Caco-2 (cell line): ENCODE measurements at places on chromosomes 13 and 19.

DNA sequence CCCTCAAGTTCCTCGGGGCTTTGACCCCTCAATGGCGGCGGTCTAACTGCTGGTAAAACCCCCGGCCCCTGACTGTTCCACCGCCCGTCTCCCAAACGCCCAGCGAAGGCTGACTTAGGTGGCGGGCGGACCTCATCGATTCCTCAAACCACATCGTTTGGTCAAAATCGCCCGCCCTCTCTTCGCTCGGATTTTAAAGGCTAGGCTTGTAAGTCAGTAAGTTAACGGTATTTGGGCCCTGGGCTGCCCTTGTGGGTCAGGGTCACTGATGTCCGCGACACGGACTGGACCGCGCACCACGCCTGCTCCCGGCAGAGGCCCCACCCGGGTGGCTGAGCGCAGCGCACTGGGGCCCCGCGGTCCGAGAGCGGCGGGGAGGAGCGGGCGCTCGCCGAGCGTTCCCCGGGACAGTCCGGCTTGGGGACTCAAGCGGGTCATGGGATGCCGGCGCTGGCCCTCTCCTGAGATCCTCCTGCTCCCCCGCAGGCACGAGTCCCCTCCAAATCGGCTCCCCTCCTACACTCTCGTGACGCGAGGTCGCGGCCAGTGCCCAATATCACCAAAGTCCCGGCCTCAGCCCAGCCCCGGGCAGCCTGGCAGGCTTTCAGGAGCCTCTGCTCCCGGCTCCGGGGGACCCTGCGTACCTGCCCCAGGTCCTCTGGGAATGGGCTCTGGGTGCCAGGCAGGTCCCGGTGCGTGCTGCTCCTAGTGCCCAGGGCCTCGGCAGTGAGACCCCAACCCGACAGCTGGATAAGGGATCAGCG is 1.0 kb downstream of the FLT1 start:
- H3K4me3 ChIP-seq: peak overlapping the region; percentile 49
- DNase-seq: no peak
- peaks cover 12% of the 10 kb centered on the region for H3K27me3 ChIP-seq
- no peak overlapping the region for H3K27ac ChIP-seq
- peaks cover 9% of the 10 kb centered on the region; the same call in 1 of the 2 replicates for H3K4me1 ChIP-seq

DNA sequence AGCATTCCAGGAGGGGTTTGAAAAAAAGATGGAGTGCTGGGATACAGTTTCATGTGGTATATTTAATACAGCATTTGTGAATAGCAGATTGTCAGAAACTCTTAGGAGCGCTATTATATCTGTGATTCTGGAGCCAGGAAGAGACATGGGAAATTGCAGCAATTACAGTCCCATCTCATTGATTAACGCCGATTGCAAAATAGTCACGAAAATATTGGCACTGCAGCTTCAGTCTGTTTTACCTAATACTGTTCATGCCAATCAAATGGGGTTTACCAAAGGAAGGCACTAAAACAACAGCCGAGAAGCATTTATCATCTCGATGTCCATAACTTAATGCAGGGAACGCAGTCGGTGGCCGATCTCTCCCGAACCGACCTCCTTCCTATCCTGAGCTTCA is 295.8 kb downstream of the TEX29 start:
- H3K36me3 ChIP-seq: no peaks in the 10 kb centered on the region
- no peaks in the 10 kb centered on the region for H3K4me1 ChIP-seq
- H3K27ac ChIP-seq: no peak overlapping the region
- H3K27me3 ChIP-seq: no peaks in the 10 kb centered on the region; the same call in 1 of the 2 replicates
- H3K4me3 ChIP-seq: no peak overlapping the region

DNA sequence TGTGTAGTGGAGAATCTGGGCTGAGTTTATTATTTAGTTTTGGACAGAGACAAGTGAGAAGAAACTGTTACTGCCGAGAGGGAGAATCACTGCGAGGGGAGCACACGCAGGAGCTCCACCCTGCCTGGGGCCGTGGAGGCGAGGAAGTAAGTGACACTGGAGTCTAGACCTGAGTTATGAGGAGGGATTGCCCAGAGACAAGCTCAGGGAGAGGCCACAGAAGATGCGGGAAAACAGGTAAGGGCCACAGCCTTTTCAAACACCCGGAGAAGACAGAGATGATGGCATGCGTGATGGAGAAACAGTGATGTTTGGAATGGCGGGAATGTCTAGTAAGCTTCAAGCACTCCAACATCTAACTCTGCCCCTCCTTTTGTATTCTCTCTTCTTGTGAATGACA is 84.1 kb downstream of the TNFSF11 start:
- no peak for DNase-seq
- H3K4me3 ChIP-seq: no peak overlapping the region
- no peaks in the 10 kb centered on the region for H3K4me1 ChIP-seq
- H3K27me3 ChIP-seq: no peaks in the 10 kb centered on the region
- no peak overlapping the region for H3K27ac ChIP-seq
- no peaks in the 10 kb centered on the region for H3K36me3 ChIP-seq

- H3K4me1 ChIP-seq: no peaks in the 10 kb centered on the region
- no peak for DNase-seq
- no peaks in the 10 kb centered on the region for H3K36me3 ChIP-seq
- H3K4me3 ChIP-seq: no peak overlapping the region
- H3K27ac ChIP-seq: no peak overlapping the region
- H3K27me3 ChIP-seq: no peaks in the 10 kb centered on the region
Observed at GRCh38 chr19:45630463-45630862, 8.7 kb downstream of the EML2 start.

DNA sequence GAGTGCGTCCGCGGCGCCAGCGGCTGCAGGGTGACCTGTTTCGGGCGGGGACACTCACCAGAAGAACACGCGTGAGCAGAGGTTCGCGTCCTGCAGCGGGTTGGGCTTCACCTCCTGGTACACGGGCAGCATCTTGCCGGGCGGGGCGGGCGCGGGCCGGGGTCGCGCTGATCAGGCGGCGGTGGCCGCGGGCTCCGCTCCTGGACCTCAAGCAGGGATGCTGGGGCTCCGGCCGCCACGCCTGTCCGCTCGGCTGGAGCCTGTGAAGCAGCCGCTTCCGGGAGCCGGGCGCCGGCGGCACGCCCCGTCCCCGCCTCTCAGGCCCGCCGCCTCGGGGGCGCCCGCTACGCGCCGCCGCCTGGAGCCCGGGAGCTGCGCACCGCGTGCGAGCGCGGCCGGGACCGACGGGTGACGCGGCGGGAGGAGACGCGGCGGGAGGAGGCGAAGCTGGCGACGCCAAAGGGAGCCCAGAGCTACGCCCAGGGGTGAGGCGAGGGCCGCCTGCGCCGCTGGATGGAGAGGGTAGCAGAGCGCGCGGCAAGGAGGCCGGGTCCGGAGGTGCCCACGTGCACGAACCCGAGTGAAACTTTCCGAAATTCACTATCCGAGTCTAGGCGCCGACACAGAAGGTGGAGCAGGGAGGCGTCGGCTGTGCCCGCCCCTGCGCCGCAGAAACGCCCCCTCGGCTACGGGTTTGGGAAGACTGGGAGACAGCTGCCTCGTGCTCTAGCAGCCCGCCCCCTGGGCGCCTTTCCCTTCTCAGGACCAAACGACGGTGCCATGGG is at the start of gene ABCC4:
Gene ABCC4, minus strand, starts transcription at position 269 of the 785 bp plus-strand sequence. Its CDS starts 137 bp downstream, at position 132.
- H3K27me3 ChIP-seq: no peaks in the 10 kb centered on the region
- peaks cover 1% of the 10 kb centered on the region for H3K36me3 ChIP-seq
- DNase-seq: peak; percentile 91
- H3K4me1 ChIP-seq: peaks cover 46% of the 10 kb centered on the region

GRCh38 chr19:31235806-31236205 is 113.4 kb downstream of the TSHZ3 start:
- DNase-seq: no peak
- H3K27ac ChIP-seq: no peak overlapping the region
- H3K4me3 ChIP-seq: no peak overlapping the region
- H3K36me3 ChIP-seq: no peaks in the 10 kb centered on the region
- H3K4me1 ChIP-seq: no peaks in the 10 kb centered on the region

DNA sequence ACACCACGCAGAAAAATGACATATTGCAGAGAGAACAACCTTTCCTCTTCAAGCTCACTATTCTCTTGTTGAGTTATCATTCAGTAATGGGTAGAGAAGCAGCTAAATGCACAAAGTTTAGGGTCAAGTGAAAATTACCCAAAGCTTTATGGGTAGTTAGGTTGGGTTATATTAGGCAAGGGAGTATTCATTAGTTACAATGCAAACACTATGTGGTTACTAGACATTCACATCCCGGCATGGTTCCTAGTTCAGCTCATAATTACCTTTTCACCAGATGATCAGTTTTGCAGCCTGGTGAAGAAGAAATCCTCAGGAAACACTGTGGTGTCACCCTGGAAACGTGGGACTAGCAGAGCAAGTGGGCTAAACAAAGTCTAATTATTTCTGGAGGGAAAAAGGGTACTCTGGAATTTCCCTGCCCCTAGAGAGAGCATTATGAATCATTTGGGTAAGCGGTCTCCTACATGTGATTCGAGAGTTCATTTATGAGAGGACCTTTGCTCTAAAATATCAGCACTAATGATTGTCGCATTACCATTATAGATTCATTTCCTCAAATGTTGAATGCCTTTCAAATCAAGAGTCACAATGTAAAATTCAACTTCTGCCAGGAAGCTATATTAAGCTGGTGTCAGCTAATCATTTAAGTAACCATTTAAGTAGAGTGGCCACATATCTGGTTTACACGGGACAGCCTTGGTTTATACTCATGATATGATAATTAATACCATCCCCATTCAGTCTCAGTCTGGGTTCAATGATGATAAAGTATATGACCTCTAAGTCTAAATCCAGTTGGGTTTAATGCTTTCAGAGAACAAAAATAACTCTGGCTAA is 1208.0 kb downstream of the DIAPH3 start:
- H3K36me3 ChIP-seq: no peaks in the 10 kb centered on the region
- DNase-seq: no peak
- no peaks in the 10 kb centered on the region for H3K27me3 ChIP-seq
- no peaks in the 10 kb centered on the region for H3K4me1 ChIP-seq
- H3K4me3 ChIP-seq: no peak overlapping the region
- no peak overlapping the region for H3K27ac ChIP-seq
